ENCODE measurements at places on chromosomes 4 and X.

GRCh38 chr4:43238008-43238407, 345.5 kb downstream of the GRXCR1 start:
- DNase-seq = no peak

GRCh38 chrX:44344194-44344593, 722 bp upstream of the EFHC2 start:
- DNase-seq = no peak

DNA sequence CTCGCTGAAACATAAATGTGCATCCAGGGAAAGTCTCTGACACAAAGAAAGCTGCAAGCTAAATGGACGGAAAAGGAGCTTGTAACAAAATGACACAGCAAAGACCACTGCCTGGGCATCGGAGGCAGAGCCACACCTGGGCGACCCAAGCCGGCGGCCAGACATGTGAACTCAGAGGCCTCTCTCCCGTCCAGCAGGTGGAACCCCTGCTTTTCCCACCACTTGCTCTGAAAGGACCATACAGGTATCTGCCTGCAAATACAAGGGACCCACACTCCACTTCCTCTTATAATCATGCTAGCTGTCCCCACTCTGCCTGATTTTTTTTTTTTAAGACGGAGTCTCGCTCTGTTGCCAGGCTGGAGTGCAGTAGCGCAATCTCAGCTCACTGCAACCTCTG, 12.0 kb downstream of the CPLX1 start:
- DNase-seq = no peak

GRCh38 chr4:110106931-110107296, 91.5 kb downstream of the ELOVL6 start:
- DNase-seq = no peak

- no peak for DNase-seq
Observed at GRCh38 chr4:160403081-160403480, 1300.2 kb downstream of the RAPGEF2 start.

DNA sequence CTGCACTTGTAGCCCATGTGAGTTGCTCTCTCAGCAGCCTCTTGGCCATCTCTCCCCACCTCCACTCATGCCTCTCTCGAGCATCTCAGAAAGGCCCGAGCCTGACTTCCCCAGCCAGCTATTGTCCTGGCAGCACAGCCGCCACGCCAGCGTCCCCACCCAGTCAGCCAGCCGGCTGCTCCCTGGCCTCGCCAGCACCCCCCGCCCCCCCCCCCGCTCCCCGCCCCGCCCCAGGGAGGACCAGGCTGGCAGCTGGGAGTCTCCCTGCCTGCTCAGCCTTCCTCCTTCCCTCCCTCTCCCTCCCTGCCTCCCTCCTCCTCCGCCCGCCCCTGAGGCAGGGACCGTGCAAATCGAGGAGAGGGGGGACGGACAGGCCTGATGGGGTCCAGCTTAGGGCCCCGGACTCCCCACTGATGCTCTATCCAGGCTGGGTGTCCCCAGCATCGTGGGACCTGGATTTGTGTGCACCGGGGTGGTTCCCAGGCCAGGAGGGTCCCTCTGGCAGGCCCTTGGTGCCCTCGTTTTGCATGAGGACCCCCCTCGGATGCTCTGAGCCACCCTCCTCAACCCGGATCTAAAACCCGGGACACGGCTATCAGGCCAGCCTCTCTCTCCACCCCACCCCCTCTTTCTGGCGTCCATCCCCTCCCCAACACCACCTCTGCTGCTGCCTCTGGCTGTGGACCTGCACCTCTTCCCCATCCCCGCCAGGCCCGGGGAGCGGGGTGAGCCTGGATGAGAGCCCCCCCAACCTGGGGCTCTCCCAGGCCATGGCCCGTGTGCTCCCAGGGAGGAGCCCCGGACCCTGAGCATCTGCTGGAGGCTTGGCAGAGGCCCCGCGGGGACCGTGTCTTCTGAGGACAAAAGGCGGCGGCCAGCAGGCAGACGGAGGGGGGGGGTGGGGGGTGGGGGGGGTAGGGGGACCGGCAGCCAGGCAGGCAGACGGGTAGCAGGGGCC, at the start of gene GPR173:
GPR173 (plus strand) TSS at position 621 of the 958 bp plus-strand sequence. CDS start 27,833 bp downstream, outside the sequence.
- DNase-seq = no peak

- DNase-seq = no peak
Observed at GRCh38 chr4:153785910-153786721, 2.8 kb downstream of the SFRP2 start.

GRCh38 chr4:4481399-4481994, 60.4 kb downstream of the STX18 start:
- no peak for DNase-seq
